ENCODE measurements at places on chromosomes 12 and 14.

DNA sequence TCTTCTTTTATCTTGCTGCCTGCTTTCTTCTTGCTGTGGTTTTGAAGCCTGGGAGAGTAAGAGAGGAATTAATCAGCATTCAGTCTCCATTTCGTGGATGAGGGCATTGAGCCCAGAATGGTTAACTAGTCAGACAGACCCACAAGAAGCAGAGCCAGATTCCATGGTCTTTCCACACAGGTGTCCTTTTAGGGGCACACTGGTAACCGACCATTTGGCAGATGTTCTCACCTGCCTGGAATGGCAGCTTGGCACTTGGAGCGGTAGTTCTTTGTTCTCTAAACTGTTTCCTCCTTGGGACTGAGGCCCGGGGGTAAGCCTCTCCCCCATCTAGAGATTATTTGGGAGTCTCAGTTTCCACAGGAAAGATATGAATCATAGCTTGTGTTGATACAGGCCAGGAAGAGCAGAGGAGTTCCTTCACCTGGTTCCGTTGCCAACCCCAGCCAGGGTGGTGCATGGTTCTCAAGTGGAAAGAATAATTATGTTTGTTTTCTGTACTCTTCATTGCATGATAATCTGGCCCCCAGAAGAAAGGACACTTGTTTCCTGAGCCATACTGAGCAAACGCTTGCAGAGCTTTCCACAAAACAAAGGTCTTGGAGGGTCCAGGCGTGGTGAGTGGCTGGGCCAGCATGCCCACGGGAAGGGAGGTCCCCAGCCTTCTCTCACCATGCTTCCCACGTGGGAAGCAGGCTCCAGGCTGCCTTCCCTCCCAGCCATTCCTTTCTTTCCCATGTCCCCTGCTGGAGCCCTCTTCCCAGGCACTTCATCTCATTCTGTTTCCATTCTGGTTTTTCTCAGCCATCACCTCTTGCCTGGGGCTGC lies 2.0 kb upstream of the KRT75 start:
- DNase-seq: no peak

GRCh38 chr14:96042248-96042930 lies 3.2 kb downstream of the C14orf132 start:
- DNase-seq: no peak

GRCh38 chr14:23365732-23366425 lies 907 bp upstream of the EFS start:
- no peak for DNase-seq

DNA sequence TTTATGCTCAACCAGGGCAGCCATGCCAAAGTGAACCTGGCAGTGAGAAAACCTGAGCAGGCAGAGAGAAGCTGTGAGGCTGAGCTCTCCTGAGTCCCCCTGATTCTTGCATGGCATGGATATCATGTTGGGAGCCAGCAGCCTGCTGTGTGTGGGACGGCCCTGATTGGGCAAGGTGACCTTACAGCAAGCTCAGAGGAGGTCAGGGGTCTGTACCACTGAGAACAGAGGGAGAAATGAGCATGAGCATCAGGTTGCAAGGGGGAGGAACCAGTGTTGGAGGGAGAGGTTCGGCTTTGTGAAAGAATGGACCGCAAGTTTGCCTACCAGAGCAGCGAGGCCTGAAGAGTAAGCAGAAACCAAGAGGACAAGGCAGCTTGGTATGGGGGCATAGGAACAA lies 59.1 kb upstream of the PTGR2 start:
- DNase-seq: no peak

DNA sequence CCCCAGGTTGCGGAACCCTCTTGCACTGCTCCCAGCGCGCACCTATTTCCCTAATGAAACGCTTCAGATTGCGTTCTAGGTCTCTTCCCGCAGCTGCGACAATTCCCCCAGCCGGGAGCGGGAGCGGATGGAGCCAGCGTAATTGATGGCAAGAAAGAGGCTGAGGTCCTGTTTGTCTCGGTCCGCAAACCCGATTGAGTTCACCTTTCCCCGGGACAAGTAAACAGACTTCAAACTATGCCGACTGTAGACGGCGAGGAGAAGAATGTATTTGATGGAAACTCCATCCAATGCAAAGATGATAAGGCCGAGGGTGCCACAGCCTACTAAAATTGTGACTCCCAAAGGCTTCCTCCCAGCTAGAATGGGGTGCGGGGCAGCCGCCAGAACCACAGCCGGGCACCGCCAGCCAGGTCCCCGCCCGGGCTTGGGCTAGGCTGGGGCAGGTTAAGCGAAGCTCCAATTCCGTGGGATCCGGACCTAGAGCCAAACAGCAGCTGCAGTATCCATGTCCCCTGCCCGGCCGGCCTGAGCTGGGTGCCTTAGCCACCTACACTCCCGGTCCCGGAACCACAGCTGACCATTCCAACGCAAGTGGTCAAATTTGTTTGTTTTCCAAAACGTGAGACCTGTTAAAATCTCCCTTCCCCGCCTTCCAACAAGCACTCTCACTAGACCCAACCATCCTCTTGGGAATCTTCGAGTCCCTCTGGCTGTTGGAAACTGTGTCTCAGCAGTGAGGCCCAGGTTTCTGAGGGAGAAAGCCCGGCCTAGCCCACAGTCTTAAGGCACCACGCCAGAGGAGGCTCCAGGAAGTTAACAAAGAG lies 5.5 kb downstream of the NKX2-1 start:
- no peak for DNase-seq

DNA sequence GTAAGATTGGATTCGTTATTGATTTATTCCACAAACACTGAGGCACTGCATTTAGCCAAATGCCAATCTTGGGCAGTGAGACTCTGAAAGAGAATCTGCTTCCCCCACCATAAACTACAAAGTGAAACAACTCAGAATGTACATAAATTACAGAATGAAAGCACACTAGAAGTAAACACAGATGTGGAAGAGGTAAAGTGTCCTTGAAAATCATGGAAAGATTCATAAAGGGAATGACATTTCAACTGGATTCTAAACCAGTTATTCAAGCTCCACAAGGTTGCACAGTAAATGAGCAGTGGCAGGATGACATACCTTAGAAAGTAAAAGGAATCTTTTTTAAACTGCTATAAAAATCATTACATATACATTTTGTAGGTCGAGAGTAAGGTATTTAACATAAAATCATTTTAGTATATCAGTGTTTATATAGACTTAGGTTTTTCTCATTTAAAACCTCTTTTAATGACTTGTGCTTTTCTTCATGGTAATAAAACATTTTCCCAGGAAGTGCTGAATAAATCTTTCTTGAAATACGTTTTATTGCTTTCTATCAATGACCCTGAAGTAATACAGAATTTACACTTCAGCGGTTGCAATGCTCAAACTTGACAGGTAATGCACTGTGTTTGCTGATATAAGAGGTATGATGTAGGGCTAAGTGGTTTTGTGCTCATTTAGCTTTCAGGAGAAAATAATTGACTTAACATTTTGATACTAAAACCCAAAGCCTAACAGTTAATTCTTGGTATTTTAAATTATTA lies 270.6 kb downstream of the NAV3 start:
- DNase-seq: no peak

DNA sequence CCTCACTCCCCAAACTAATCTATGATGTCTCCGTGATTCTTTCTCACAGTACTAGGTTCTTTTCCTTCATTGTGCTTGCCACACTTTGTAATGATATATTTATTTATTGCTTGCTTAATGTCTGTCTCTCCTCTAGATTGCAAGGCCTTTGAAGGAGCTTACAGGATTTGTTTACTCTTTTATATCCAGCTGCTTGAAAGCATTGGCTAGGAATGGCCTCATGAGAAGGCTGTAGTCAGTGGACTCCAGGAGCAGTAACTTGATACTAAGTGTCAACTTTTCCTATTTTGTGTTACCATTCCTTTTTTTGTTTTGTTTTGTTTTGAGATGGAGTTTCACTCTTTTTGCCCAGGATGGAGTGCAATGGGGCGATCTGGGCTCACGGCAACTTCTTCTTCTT lies 7.3 kb upstream of the FAM234B start:
- DNase-seq: no peak

- no peak for DNase-seq
Measured at GRCh38 chr12:28936711-28937110, 212.4 kb upstream of the FAR2 start.

DNA sequence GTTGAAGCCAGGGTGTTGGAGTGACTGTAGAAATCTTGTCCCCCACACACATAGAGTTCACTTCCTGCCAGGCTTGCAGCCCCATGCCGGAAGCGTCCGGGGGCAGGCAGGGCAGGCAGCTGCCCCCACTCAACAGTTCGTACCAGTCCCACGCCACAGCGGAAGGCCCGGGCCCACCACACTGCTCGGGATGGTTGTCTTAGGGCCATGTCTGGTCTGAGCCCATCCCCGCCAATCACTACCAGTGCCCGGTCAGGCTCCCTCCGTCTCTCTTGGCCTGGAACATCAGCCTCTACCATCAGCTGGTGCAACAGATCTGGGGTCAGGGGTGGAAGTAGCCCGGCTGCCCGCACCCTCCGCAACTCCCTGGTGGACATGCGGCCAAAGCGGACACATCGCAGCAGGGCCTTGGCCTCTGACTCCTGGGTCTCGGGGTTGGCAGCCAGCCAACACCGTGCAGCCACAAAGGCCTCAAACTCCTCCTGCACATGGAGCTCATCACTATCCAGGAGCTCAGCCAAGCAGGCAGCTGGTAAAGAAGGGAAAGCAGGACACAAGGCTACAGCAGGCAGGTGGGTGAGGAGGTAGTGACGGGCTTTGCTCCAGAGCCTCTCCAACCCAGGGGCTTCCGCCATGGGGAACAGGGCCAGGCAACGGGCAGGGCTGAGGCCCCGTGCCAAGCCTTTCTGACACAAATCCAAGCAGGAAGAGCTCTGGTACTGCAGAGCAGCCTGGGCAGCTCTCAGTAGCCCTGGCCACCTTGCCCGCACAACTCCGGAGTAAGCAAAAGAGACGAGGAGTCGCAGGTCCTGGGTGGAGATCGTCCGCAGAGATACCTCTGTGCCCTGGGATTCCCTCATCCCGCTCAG lies 5.9 kb downstream of the KLHL33 start:
- no peak for DNase-seq
